ENCODE measurements at places on chromosomes 16 and 17.

DNA sequence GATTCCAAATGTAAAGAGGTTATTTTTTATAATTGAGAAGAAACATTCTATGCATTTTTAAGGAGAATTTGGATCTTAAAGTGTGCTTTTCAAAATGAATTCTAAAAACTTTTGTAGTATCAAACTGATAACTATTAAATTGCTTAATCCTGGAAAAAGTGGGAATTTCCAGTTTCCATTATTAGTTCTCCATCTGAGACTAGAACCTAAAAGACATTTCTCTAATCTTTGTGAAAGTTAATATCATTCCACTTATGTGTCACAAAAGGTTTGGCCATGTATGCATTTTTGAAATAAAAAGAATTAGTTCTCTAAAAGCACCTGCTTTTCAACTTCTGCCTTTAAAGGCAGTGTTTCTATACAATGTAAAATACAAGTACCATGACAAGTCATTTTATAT lies 155.0 kb downstream of the BCAS3 start:
- DNase-seq: no peak

GRCh38 chr16:17037499-17037898 lies 433.3 kb downstream of the XYLT1 start:
- DNase-seq: no peak

GRCh38 chr17:16942141-16943031 lies 29.5 kb downstream of the TNFRSF13B start:
- DNase-seq: no peak

GRCh38 chr17:38460716-38461630 lies 32.7 kb downstream of the ARHGAP23 start:
- no peak for DNase-seq

DNA sequence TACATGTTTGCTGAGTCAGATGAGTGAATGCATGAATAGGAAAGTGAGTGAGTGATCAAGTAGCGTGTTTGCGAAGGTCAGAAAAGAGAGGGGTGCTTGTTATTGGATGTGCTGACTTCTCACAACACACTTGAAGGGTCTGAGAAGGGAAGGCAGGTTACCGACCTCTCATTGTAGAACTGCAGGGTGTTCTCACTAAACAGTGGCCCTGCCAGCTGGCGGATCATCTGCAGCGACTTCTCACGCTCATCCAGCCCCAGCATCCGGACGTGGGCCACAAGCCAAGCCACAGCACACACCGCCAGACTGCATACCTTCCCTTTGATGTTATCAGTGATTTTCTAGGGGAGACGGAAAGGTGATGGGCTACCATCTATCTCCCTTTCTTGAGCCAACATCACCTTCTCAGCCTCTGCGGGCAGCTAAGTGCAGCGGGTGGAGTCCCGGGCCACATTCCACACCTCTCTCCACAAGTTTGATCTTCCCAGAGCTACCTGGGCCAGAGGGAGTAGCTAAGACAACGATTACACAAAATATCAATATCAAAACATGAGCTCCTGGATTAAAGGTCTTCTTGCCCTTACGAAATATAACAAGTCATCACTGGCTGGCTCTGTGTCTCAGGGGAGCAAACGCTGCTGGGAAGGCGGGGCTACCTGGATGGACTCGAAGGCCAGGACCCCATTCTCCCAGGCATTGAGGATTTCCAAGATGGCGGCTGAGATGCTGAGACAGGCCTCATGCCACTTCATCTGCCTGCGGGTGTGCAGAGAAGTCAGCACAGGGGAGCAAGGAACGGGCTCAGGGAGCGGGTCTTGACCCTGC lies 11.0 kb downstream of the CSF3 start:
- no peak for DNase-seq

DNA sequence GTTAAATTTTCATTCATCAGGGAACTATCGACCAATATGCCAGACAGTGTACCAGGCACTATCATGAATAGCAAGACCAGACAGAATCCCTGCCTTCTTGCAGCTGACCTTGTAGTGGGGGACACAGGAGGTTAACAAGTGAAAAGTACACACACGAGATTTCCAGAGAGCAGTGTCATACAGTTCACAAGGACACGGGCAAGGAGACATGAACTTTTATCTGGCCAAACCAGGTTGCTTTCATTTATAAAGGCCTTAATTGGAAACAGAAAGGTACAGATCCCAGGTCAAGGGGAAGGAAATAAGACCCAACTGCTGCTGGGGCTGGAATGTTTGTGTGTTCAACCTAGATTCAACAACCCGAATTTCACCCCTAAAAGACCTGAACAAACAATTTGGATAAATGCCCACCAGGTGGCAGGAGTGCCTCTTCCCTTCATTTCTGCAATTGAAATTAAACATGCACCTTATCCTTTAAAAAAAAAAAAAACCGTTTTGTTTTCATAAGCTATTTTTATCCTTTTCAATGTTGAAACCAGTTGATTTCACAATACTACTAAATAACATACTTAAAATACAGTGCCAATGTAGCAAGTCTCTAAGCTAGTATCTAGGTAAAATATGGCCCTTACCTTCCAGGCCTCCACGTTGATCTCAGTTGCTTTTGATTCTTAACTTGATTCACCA lies 65.9 kb downstream of the EMP2 start:
- DNase-seq: peak; percentile 3

GRCh38 chr16:84471316-84471715 lies 33.1 kb downstream of the MEAK7 start:
- no peak for DNase-seq

DNA sequence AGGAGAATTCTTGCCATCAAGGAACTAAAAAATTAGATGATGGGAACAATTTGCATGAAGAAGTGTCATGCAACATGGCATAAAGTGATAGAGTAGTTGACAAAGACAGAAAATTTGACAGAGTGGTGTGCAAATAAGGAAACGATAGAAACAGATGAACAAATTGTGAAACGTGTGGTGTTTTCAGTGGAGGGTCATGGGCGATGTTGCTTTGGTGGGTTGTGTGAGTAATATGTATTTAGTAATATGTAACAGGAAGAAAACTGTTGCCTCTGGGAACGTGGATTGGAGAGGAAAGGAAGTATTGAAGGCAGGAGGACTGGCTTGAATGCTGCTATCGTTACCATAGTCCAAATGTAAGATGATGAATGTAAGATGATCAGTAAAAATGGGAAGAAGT lies 3.6 kb downstream of the COX10 start:
- DNase-seq: no peak

GRCh38 chr16:89922884-89923639 lies at the start of gene TUBB3:
TUBB3 (plus strand) TSS chr16:89923342; CDS start chr16:89923402, 60 bp downstream.
- no peak for DNase-seq

DNA sequence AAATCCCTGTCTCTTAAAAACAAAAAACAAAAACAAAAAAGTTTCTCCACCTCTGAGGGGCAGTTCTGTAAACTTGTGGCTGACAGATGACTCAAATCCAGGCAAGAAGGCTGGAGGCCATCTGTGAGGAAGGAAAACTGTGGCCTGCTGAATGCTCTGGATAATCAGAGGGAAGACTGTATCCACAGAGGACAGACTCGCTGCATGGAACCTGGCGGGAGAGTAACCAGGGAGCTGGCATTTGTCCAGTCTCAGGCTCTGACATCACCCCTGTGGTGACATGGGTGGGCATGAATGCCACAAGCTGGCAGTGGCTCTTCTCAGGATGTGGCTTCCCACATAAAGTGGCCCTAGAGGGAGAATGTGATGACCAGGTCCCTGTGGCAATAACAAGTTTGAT lies 2.8 kb upstream of the KSR1 start:
- no peak for DNase-seq

GRCh38 chr17:83100220-83100852 lies 20.9 kb downstream of the METRNL start:
- DNase-seq: no peak

- no peak for DNase-seq
Observed at GRCh38 chr16:10228779-10229178, 46.6 kb upstream of the GRIN2A start.

DNA sequence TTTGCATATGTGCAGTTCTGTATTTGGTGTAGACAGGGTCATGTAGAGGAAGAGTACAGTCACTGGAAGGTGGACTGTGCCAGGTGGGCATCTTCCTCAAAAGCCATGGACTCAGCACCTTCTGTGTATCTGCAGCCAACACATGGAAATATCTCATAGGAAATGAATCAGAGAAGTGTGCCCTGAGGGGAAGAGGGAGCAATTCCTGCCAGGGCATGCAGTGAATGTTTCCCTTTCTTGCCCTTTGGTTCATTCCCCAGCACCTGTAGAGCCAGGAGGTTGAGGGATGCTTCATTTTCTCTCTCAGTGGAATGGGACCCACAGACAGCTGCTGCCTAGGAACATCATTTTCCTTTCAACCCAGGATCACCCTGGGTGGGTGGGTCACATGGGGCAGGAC lies 146.1 kb upstream of the HSBP1 start:
- no peak for DNase-seq

- DNase-seq: no peak
Observed at GRCh38 chr16:29644973-29645693, 17.9 kb upstream of the SPN start.

DNA sequence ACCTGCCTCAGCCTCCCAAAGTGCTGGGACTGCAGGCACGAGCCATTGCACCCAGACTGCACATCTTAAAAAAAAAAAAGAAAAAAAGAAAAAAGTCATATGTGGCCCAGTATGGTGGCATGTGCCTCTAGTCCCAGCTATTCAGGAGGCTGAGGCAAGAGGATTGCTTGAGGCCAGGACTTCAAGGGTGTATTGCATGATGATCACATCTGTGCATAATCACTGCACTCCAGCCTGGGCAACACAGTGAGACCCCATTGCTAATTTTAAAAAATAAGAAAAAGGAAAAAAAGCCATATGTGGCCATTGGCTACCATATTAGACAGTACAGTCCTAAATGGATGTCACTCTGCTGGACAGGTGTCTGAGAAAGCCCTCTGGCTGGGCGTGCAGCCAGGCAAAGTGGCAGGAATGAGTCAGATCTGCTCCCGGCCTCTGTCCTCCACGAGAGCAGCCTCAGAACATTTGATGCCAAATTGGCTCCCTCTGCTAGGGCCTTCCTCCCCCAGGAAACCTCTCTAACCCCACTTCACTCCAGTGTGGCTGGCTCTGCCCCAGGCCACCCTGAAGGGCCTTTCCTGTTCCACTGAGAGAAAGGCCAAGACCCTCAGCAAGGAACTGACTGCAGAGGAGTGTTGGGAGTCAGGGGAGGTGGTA lies 14.7 kb downstream of the CA7 start:
- DNase-seq: no peak

DNA sequence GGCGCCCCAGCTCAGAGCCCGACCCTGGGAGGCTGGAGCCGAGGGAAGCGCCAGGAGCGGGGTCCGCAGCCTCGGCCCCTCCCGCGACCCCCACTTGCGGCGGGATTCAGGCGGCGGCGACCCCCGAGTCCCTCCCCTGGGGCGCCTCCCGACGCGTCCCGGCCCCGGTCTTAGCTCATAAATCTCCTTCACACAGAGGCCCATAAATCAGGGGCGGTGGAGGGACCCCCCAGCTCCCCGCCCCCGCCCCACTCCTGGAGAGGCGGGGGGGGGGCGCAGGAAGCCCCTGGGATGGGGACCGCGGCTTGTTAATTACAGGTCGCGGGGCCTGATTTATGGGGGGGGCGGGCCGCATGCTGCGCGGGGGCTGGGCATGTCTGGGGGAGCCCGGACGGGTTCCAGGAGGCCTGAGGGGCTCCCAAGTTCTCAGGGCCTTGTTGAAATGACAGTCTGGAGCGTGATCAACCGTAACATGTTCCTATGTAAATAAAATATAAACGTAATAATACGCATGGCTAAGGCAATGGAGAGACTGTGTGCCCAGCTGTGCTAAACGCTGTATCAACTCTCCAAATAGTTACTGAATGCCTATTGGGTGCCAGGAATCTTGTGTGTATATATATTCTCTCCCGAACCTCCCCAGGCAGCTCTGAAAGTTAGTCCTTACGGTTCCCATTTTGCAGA lies 10.0 kb upstream of the BHLHA9 start:
- DNase-seq: no peak

- no peak for DNase-seq
Observed at GRCh38 chr17:29771546-29771945, 148.8 kb upstream of the CORO6 start.

GRCh38 chr16:24328835-24329452 lies 72.8 kb downstream of the CACNG3 start:
- DNase-seq: no peak

- no peak for DNase-seq
Observed at GRCh38 chr16:50269061-50269705, 2.8 kb downstream of the ADCY7 start.

GRCh38 chr16:65745-66144 lies 6.7 kb downstream of the RHBDF1 start:
- peak; percentile 77 for DNase-seq

DNA sequence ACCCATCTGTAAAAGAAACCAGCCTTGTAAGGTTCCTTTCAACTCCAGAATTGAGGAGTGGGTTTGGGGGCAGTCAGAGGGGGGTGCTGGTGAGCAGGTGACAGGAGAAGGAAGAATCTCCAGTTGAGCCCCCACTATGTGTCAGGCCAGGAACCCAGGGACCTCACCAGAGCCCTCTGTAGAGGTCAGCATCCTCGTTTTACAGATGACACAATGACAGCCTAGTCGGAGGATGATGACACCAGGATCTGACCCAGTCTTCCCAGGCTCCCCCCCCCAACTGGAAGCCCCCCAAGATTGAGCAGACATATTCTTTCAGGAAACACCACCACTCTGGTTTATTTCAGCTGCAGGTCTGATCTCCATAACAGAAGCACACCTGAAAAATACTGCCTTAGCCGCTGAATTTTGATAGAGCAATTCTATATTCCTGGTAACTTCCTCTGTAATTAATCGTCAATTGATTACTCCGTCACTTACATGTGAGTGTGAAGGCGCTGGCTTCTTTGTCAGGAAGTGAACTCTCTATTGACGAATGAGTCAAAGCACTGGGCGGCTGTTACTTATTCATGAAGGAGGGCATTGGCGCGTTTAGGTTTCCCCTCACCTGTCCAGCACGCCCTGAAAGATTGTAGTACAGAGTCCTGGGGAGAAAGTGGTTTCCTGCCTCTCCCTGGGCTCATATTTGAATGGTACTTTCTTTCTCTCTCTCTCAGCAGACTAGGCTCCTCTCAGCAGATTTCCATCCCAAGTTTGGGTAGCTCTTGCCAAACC lies 21.2 kb downstream of the SOCS3 start:
- no peak for DNase-seq

GRCh38 chr17:81865733-81866439 lies 5.3 kb downstream of the ARHGDIA start:
- no peak for DNase-seq

- DNase-seq: no peak
Observed at GRCh38 chr17:10612957-10613744, 44.0 kb downstream of the MYH3 start.

DNA sequence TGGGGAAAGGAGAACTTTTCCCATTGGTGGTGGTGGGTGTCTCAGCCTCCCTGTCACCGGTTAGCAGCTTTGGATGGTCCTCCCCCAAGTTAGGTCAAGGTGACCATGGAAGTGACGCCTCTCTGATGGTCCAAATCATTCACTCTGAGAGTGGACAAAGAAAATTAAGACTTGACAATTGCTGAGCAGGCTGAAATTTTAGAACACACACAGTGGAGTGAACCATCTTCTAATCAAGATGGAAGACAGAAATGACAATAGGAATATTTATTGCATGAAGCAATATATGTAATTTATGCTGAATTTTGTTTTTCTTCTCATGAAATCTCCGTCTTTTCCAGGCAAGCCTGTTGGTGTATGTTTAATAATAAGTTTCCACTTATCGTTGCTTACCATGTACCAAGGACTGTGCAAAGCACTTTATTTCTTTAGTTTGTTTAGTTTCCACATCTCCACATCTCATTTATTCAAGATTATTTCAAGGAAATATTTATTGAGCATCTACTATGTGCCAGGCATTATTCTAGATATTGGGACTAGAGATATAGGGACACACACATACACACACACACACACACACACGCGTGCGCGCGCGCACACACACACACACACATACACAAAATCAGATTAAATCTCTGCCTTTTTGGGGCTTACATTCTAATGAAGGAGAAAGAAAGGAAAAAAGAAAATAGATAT lies 44.0 kb upstream of the TAC4 start:
- DNase-seq: no peak
